ENCODE measurements at places on chromosomes 5 and 9.

DNA sequence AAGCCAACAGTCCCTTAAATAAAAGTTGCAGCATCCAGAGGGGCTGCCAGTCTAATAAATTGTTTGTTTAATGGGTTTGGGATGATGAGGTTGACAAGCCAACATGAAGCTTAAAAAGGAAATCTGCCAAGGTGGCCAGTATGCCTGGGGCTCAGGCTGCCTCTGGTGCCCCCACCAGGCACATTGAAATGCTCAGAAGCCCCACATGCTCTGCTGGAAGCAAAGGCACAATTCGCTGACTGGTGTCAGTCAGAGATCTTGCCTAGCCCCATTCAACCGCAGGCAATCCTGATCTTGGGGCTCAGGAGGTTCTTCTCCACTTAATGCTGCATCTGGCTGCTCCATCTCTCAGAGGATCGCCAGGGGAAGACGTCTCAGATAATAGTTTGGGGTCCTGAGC is 44.2 kb upstream of the TCERG1 start:
- no peak for DNase-seq

- peak; percentile 86 for DNase-seq
These were observed 14.5 kb downstream of the CCT5 start for GRCh38 chr5:10264604-10265003.

- no peak for DNase-seq
These were observed 92.2 kb upstream of the SLC30A5 start for GRCh38 chr5:69001627-69002026.

DNA sequence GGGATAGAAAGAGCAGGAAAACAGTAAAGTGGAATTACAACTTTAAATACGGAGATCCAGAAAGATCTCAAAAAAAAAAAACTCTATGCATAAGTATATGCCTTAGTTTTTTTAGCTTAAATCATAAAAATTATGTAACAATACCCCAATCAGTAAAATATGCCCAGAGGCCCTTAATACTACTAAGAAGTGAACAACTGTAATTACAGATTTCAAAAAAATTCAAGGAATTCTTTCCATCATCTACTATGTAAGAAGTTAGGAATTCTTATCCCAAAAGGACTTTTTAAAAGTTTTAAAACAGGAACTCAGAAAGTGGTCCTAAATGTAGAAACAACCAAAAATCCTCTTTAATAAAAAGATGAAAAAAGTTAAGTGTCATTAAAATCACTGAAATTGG is 111.3 kb downstream of the SSBP2 start:
- DNase-seq, result peak; percentile 55
